ENCODE measurements at places on chromosomes 3 and 15. TPM values are rescaled to one million over a fixed set of nuclear protein-coding genes. Genes with fewer than 3 reads are reported as not detected.

GRCh38 chr3:97037294-97037943, 223.0 kb downstream of the EPHA6 start:
- no peak for DNase-seq
- H3K27me3 ChIP-seq = no peaks in the 10 kb centered on the region
- H3K27ac ChIP-seq = no peak overlapping the region
- H3K4me3 ChIP-seq = no peak overlapping the region
- no peaks in the 10 kb centered on the region for H3K36me3 ChIP-seq

GRCh38 chr3:23546181-23546580, 259.6 kb upstream of the UBE2E1 start:
- no peaks in the 10 kb centered on the region for H3K27me3 ChIP-seq
- peak overlapping the region; percentile 83 for H3K27ac ChIP-seq
- peaks cover 39% of the 10 kb centered on the region for H3K4me1 ChIP-seq

GRCh38 chr15:72365844-72366243, 10.0 kb downstream of the HEXA start:
- no peaks in the 10 kb centered on the region for H3K27me3 ChIP-seq
- H3K4me3 ChIP-seq = no peak overlapping the region
- H3K4me1 ChIP-seq = no peaks in the 10 kb centered on the region

Gene AGTR1
- total RNA-seq = not detected

- no peaks in the 10 kb centered on the region for H3K4me1 ChIP-seq
- H3K27me3 ChIP-seq = no peaks in the 10 kb centered on the region
- no peak overlapping the region for H3K4me3 ChIP-seq
- H3K27ac ChIP-seq = no peak overlapping the region
Measured at GRCh38 chr3:152706991-152707713, 127.8 kb upstream of the P2RY1 start.

GRCh38 chr15:75732809-75733451, 20.3 kb upstream of the CSPG4 start:
- no peak overlapping the region for H3K27ac ChIP-seq
- peak; percentile 66 for DNase-seq
- H3K27me3 ChIP-seq = no peaks in the 10 kb centered on the region
- H3K36me3 ChIP-seq = no peaks in the 10 kb centered on the region
- H3K4me1 ChIP-seq = peaks cover under 1% of the 10 kb centered on the region
- no peak overlapping the region for H3K4me3 ChIP-seq

GRCh38 chr15:83561661-83562060, 92.3 kb upstream of the ADAMTSL3 start:
- DNase-seq = no peak
- H3K4me1 ChIP-seq = no peaks in the 10 kb centered on the region
- H3K27ac ChIP-seq = no peak overlapping the region
- no peaks in the 10 kb centered on the region for H3K27me3 ChIP-seq
- no peaks in the 10 kb centered on the region for H3K36me3 ChIP-seq
- no peak overlapping the region for H3K4me3 ChIP-seq

GRCh38 chr15:21261965-21262850, 178.1 kb downstream of the POTEB3 start:
- H3K27ac ChIP-seq = no peak overlapping the region
- no peaks in the 10 kb centered on the region for H3K4me1 ChIP-seq
- H3K36me3 ChIP-seq = no peaks in the 10 kb centered on the region
- no peak overlapping the region for H3K4me3 ChIP-seq

Gene SUSD5
- total RNA-seq = 14.1 TPM

DNA sequence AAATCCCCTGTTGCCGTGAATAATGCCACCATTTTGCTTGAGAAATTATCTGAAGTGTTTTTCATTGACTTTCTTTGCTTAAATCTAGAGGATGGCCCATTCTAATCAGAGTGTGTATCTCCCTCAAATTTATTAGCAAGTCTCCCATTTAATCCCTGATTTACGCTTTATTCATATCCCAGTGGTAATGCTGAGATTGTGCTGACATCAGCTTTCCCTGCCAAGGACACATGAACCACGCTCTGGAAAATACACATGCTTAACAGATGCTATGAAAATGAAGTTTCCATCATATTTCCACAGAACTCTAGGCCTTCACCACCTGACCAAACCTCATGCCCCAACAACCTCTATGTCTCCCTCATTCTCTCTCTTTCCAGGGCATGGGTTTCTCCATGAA, 545.4 kb downstream of the TUSC7 start:
- peaks cover 9% of the 10 kb centered on the region for H3K4me1 ChIP-seq
- H3K4me3 ChIP-seq = no peak overlapping the region
- no peaks in the 10 kb centered on the region for H3K27me3 ChIP-seq
- no peak for DNase-seq

DNA sequence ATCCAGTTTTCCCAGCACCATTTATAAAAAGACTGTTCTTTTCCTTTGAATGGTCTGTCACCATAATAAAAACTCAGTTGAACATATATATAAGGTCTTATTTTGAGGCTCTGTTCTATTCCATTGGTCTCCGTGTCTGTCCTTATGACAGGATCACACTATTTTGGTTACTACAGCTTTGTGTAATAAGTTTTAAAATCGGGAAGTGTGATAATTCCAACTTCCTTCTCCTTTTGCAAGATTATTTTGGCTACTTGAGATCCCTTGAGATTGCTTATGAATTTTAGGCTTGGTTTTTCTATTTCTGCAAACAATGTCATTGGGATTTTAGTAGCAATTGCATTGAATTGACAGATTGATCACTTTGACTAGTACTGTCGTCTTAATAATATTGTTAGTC, 35.7 kb downstream of the SACM1L start:
- no peak overlapping the region for H3K27ac ChIP-seq
- DNase-seq = no peak
- H3K4me1 ChIP-seq = no peaks in the 10 kb centered on the region
- no peaks in the 10 kb centered on the region for H3K27me3 ChIP-seq

DNA sequence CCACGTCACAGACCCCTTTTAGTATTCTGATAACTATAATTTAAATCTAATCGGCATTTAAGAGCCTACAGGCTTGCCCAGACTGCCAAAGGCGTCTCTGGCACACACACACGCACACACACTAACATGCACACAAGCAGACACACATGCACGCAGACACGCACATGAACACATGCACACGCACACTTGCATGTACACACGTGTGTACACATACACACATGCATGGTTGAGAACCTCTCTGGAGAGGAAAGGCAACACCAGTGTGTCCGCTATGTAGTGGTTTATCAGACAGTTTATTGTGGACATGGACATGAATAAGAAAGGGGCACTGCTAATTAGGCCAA, 102.1 kb downstream of the FBLN2 start:
- H3K27me3 ChIP-seq = peaks cover 16% of the 10 kb centered on the region
- H3K4me1 ChIP-seq = peaks cover 11% of the 10 kb centered on the region
- DNase-seq = no peak
- H3K4me3 ChIP-seq = no peak overlapping the region
- no peak overlapping the region for H3K27ac ChIP-seq

GRCh38 chr15:89577776-89578115, 2.5 kb downstream of the TICRR start:
- no peak overlapping the region for H3K4me3 ChIP-seq
- no peak for DNase-seq
- H3K27ac ChIP-seq = no peak overlapping the region
- peaks cover 14% of the 10 kb centered on the region for H3K4me1 ChIP-seq
- no peaks in the 10 kb centered on the region for H3K27me3 ChIP-seq

Gene CRYGS
- 0.63 TPM for total RNA-seq

GRCh38 chr3:127886231-127886955, 28.6 kb upstream of the KBTBD12 start:
- H3K27ac ChIP-seq = no peak overlapping the region
- H3K4me1 ChIP-seq = no peaks in the 10 kb centered on the region
- no peak for DNase-seq
- no peaks in the 10 kb centered on the region for H3K27me3 ChIP-seq

Gene P2RY13
- not detected for total RNA-seq
